Suprapubic skin (tissue), 4 donors: ENCODE measurements at places on chromosomes 11 and 22.

GRCh38 chr11:26286472-26287066 lies 45.4 kb upstream of the ANO3 start:
- DNase-seq: no peak

DNA sequence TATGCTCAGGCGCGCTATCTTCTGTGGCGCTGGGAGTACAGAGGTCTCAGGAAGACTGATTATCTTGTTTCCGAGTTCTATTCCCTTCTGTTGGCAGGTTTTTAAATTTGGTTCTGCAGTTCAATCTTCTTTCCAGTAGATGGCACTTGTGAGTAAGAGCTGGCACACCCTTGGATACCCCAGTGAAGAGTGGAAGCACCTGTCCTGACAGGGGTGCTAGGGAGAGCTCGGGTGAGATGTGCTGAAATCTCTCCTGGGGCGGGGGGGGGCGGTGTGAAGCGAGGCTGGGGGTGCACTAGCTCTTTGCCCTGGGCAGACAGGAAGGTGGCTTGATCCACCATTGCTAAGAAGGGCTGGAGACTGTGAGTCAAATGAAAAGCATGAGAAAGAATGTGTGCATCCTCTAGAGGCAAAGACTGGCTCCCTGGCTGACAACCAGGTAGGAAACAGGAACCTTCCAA lies 679.9 kb upstream of the CCDC179 start:
- DNase-seq: no peak

- no peak for DNase-seq
Observed at GRCh38 chr11:10441652-10442503, 13.2 kb upstream of the AMPD3 start.

- peak; percentile 62 for DNase-seq
Observed at GRCh38 chr22:47043835-47044721, 281.6 kb downstream of the TBC1D22A start.

- DNase-seq: no peak
Observed at GRCh38 chr11:17986007-17986710, 26.7 kb downstream of the SERGEF start.

DNA sequence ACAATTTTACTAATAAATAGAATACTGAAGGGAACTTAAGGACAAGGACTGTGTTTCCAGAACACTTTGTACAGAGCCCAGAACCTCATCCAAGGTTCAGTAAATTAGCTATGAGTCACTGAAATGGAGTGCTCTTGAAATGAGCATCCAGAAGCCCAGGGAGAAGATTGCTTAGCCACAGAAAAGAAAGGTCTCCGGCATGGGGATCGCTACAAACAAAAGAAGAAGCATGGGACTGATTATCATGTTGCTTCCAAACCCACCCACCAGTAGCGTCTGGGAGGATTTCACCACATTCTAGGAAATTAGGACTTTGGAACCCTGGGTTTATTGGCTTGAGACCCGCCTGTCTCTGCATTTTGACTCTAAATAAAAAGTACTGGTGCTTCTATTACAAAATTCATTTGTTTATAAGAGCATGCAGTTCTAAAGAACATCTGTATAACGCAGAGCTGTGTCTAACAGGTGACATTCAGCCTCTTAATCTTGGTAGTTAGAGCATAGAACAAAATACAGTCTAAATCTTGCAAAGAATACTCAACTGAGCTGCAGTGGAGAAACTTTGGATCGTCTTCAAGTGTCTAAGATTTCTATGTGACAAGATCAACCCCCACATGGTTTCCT lies 35.9 kb upstream of the SESN3 start:
- no peak for DNase-seq

DNA sequence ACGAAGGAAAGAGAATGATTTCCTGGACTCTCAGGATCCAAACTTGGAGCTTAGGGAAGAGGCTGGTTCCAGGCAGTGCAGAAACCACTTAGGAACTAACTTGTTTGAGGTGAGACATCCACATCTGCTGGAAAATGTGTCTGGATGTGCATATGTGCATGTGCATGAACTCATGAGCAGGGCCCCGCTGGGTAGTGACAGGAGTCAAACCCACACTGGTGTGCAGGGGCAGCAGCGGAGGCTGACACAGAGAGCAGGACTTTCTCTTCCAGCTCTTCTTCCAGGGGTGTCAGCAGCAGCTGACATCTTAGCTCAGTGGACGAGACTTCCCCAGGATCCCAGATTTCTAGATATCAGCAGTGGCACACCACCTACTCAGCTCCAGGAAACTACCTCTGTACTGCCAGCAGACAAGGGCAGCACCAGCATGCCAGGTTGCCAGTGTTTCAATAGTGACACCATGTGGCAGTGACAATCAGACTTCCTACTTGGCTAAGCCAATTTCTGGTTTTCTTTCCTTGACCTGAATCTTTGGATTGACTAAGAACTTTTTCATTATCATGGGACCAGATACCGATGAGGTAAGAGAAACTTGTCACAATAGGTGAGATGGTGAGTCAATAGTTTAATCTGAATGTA lies 227.5 kb upstream of the ZC3H12C start:
- DNase-seq: no peak

GRCh38 chr11:40302669-40303068 lies 1156.8 kb downstream of the LRRC4C start:
- DNase-seq: no peak

- DNase-seq: no peak
Observed at GRCh38 chr11:130272336-130272735, 42.4 kb downstream of the ZBTB44 start.

DNA sequence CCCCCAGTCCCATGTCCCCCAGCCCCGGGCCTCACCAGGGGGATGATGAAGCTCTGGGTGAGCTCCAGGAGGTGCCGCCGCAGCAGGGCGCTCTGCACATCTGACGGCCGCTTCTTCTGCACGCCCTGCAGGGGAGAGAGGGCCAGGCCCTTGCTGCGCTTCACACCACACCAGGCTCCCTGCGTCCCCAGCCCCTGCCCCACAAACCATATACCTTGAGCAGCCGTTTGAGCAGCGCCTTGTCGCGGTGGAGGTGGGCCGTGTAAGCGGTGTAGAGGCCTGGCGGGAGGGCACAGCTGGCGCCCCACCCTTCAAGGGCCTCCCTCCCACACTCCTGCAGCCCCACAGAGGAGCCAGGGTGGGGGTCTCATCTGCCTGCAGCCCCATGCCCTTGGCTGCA lies 6.2 kb upstream of the PLXNB2 start:
- no peak for DNase-seq

DNA sequence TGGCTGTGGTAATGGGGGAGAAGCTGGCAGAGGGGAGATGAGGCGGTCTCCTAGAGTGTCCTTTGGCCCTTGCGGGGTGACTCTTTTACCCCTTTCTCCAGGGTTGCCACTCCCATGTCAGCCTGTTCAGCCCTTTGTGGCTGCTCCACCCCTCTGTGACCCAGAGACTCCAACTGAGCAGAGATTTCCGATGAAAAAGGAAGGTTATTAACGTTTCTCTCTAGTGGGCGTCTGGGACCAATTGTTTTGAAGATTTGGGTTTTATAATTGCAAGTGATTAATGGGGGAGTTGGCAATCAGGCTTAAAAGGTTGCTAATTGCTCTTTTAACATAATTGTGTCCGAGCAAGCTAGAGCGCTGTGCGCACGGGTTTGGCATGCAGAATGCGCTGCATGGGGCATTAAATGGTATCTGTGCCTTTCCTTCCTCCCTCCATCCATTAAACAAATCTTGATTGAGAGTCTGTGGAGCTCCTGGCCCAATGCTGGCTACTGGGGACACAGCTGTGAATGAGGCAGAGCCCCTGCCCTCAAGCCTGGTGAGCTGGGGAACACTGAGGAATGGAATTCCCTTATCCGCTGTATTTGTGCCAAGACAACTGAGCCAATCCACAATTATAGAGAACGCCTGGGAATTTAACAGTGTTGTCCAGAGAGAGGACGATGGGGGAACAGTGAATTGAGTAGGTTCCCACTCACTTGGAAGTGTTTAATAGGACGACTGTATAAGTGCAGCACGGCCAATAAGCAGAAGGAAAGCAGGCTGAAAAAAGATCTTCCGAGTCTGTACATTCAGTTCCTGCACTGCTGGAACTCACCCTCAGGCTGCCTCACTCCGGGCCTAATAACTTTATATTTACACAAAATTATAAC lies 295.9 kb downstream of the MIAT start:
- no peak for DNase-seq

- no peak for DNase-seq
Observed at GRCh38 chr11:57370251-57370650, 10.7 kb downstream of the PRG3 start.

- DNase-seq: no peak
Observed at GRCh38 chr22:36330127-36330526, 57.6 kb downstream of the MYH9 start.

- DNase-seq: no peak
Observed at GRCh38 chr11:10629411-10630002, 61.0 kb upstream of the LYVE1 start.

DNA sequence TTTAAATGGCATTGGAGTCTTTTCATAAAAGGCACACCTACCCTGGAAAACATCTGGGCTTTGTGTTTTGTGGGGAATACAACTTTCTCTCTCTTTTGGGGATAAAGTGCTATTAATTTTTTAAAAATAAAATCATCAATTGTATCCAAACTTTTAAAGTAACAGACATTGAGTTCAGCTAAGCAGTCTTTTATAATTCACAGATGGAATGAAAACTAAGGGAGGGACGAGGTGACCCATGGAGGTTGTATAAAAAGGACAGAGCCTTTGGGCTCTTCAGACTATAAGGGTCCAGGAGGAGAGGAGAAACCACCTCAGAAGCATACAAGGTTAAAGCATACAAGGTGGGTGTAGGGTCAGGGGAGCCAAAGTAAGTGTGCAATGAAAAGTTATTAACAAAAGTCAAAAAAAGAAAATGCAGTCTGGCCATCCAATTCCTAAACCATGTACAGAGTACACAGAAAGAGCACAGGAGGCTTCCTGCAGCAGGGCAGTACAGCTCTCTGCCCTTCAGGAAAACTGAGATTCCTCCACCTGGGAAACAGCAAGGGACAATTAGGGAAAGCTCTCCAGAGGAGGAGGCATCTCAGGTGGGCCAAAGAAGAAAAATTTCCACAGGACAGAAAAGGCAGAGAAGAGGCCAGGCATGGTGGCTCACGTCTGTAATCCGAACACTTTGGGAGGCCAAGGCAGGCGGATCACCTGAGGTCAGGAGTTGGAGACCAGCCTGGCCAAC lies 10.5 kb downstream of the KLHL22 start:
- no peak for DNase-seq

GRCh38 chr11:126146454-126147192 lies 64.8 kb downstream of the RPUSD4 start:
- no peak for DNase-seq

DNA sequence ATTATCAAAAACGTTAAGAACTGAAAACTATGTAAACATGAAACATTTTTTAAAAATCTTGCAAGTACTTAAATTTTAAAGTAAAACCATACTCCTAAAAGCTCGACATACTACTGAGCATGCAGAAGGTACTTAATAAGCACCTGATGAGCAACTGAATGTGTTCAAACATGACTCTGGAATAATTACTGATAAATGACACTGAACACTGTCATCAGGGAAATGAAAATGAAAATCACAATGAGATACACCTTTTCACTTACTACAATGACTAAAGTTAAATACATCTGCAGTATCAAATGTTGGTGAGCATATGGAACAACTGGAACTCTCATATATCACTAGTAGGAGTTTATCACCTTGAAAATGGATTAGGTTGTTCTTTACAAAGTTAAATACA lies 65.2 kb downstream of the PICALM start:
- DNase-seq: no peak

- no peak for DNase-seq
Observed at GRCh38 chr22:33666279-33666960, 253.9 kb downstream of the LARGE1 start.

DNA sequence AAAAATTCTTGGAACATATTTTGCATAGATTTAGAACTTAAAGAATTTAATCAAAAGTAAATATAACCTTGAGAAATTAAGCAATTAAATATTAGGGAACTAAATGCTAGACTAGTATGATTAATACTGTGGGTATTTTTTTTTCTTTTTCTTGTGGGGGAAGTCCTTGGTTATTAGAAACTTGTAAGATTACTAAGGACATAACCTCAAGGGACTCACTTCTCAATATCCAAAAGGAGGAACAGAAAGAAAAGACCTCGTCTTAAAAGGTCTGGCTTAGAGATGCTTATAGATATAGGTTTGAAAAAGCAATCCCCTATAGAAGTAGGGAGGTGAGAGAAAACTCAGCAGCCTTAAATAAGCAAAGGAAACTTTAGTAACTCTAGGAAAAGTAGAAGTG lies 368.5 kb downstream of the INSC start:
- DNase-seq: no peak

DNA sequence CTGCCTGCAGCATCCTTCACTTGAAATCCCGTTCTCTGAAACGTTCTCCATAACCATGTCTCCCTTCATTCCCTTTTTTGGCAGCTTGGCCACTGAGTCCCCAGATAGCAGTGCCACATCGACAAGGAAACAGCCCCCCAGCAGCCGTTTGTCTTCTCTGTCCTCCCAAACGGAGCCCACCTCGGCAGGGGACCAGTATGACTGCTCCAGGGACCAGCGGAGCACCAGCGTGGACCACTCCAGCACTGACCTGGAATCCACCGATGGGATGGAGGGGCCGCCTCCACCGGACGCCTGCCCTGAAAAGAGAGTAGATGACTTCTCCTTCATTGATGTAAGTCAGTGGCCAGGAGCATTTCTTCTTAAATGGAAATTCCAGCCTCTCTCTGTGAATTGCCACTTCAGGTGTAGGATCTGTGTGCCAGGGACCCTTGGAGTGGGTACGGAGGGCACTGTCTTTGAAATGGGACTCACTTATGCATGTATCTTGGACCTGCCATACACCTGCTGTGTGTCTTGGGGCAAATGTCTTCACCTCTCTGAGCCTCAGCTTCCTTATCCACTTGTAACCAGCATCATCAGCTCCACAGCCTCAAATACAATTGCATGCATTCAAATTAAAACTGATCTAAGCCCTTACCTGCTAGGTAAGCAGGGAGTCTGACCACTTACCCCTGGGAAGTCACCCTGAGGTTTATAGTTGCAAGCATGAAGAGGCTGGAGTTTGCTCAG lies 25.3 kb upstream of the CRYBB3 start:
- DNase-seq: no peak

DNA sequence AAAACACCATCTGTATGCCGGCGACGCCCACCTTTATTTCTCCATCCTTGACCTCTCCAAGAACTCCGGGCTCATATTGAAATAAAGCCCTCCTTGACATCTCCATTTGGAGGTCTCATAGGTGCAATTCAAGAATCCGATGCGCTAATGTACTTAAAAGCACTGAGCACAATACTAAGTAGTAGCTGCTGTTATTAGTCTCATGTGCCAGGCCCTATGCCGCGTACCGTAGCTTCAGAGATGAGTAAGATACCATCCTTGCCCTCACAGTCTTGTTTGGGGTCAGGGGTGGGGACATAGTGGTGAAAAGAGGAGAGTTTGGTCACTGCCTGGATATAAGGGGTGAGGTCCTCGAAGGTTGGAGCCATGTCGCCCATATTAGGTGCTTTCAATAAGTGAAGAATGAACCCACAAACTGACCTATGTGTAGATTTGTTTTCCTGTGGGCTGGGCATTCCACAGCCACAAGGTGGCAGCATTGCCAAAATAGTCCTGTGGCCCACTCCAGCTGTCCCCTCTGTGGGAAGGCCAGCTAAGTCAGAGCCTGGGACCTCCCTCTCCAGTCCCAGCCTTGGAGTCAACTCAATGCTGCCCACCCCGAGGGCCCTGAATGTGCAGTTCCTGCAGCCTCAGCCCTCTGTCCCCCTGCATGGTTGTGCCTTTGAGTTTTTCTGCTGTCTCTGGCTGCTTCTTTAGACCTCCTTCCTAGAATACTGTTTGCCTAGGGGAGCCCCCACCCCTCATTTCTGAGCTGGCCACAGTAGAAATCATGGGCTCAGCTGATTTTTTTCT lies 6.5 kb downstream of the DCPS start:
- DNase-seq: peak; percentile 84

GRCh38 chr11:17406818-17407149 lies 18.3 kb upstream of the KCNJ11 start:
- DNase-seq: no peak
